SIG-M5 (cell line): ENCODE measurements at places on chromosomes 16 and 17.

DNA sequence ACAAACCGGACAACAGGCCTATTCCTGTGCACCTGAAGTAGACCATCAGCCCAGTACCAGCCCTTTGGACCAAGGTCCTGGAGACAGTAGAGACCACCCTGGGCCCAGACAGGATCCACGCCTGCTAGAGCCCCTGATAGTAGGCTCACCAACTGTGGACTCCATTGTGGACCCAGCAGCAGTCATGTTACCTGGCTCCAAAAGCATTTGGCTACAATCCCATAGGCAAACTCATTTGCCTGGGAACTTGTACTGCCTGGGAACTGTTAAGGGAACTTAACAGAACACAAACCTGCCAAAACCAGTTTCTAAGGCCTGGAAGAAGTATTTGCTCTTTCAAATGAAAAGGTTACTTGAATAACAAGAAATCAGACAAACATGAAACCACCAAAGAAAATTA lies 10.0 kb upstream of the ACSM1 start:
- no peak for DNase-seq

DNA sequence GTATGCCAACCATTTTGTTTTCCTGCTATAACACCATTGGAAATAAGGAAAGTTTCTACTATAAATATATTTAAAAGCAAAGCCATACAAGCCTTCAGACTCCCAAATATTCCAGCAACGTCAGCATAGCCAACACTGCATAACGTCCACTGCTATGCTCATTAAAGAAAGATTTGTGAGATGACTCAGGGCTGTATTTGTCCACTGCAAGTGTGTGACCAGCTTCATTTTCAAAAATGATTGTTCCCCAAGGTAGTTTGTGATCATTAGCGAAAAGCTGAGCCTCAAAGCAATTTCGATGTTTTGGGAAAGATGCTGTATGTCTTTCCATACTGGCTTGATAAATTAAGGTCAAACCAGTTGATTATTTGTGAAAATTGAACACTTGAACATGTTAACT lies 14.9 kb upstream of the CCDC182 start:
- no peak for DNase-seq

DNA sequence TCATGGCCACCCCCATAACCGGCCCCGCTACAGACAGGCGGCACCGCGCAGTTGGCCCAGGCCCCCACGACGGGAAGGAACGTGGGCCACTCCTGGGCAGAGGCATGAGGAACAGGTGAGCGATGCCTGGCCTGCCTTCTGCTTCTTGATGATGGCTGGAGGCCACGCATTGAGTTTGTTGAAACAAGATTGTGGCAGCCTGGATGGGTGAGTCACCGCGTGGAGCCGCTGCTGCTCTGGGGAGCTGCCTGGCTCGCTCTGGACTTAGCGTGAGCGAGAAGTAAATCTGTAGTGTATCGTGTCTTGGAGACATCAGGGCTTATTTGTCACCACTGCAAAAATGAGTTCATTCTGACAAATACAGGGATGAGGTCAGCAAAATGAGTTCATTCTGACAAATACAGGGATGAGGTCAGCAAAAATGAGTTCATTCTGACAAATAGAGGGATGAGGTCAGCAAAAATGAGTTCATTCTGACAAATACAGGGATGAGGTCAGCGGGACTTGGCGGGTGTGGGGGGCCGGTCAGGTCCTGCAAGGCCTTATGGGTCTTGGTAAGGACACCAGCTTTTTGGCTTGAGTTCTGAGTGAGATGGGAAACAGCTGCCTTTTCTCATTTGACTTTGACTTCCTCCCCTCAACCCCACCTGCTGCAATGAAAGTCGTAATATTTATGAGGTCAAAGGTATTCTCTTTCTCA lies 93.0 kb downstream of the SEC14L1 start:
- no peak for DNase-seq

DNA sequence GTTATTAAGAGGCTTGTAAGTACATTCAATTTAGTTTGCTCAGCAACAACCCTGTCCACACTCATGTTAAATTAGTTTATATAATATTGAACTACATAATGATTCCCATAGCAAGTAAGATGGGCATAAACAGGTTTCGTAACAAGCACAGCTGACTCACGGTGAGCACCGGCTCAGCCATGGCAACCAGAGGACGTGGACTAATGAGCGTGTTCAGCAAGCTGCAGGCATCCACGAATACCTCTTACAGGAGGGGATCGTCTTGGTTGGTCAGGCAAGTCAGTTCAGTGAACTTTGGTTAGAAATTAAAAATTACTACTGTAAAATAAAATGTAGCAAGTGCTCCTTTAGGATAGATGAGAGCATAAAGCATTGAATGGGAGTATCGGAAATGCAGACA lies 58.4 kb downstream of the ELAC2 start:
- no peak for DNase-seq

GRCh38 chr16:68447653-68448359 lies 502 bp downstream of the SMPD3 start:
- DNase-seq = no peak

DNA sequence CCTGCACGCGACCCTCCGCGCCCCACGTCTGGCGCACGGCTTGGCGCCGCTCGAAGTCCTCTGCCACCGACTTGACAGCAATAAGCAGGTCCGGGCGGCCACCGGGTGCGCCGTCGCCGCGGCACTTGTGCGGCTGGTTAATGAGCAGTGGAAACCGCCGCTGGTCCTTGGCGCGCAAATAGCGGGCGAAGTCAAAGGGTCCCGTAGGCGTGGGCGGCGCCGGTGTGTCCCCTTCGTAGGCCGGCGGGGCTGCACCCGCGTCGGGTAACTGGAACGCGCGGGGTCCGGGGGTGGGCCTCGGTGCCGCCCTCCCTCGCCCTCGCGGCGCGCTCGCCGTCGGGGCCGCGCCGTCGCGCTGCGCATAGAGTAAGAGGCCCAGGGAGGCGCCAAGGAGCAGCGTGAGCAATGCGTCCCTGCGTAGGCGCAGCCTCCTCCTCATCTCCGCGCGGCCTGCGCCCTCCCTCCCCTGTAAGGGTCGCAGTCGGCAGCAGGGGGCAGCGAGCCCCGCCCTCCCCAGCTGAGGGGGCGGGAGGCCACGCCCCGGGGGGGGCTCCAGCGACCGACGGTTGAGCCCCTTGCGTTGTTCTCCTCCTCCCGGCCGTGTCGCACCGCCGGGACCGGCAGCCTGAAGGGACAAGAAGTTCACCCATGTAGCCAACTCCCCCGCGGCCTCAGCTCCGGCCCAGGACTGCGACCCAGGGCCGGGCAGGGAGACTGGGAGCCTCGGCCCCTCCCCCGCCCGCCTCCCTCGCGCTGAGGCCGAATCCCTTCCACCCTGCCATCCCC lies 558 bp downstream of the B3GNT9 start:
- no peak for DNase-seq

GRCh38 chr17:3827124-3827773 lies 18.8 kb downstream of the NCBP3 start:
- DNase-seq = no peak

DNA sequence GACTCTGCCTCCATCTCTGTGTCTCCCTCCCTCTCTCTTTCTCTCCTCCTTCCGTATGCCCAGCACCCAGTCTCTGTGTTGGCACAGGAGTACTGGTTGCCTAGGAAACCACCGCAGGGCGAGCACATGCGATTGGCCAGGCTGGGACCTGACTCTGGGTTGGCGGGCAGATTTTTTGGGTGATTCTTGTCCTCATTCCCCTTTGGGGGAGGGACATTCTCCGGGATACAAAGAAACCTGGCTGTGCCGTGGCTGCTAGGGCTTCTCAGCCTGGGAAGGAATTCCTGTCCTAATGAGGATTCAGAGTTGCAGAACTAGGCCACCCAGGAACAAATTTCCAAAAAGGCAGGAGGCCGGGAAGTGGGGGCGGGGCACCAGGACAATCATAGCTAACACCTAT lies 168.9 kb downstream of the SHISA9 start:
- DNase-seq = no peak
